CD4-positive, alpha-beta T cell treated with Interleukin-17A for 4 hours (primary cell): ENCODE measurements at places on chromosomes 12 and 14.

GRCh38 chr12:56158926-56159461 is 835 bp downstream of the MYL6 start:
- DNase-seq, result peak; percentile 35

DNA sequence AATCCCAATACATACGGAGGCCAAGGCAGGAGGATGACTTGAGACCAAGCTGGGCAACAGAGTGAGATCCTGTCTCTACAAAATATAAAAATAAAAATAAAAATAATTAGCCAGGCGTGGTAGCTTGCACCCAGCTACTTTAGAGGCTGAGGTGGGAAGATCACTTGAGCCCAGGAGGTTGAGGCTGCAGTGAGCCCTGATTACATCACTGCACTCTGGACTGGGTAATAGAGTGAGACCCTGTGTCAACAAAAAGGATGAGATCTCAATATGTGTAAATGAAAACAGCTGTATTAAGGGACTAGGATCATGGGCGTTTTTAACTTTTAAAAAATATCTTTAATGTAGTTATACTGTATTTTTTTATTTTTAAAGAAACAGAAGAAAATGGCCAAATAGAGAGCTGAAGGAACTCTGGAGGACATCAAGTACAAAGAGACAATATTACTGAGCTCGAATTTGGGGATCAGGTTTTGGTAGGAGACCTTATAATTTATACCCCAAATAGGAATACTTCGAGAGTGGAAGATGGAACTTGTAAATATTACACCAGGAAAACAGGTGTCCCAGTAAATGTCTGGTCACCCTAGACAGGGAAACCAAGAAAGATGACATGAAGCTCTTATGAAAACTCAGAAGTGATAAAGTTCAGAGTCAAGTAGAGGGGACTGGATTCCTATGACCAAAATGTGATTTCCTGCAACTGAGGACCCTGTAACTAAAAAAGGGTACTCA is 13.1 kb downstream of the BATF start:
- DNase-seq, result no peak

DNA sequence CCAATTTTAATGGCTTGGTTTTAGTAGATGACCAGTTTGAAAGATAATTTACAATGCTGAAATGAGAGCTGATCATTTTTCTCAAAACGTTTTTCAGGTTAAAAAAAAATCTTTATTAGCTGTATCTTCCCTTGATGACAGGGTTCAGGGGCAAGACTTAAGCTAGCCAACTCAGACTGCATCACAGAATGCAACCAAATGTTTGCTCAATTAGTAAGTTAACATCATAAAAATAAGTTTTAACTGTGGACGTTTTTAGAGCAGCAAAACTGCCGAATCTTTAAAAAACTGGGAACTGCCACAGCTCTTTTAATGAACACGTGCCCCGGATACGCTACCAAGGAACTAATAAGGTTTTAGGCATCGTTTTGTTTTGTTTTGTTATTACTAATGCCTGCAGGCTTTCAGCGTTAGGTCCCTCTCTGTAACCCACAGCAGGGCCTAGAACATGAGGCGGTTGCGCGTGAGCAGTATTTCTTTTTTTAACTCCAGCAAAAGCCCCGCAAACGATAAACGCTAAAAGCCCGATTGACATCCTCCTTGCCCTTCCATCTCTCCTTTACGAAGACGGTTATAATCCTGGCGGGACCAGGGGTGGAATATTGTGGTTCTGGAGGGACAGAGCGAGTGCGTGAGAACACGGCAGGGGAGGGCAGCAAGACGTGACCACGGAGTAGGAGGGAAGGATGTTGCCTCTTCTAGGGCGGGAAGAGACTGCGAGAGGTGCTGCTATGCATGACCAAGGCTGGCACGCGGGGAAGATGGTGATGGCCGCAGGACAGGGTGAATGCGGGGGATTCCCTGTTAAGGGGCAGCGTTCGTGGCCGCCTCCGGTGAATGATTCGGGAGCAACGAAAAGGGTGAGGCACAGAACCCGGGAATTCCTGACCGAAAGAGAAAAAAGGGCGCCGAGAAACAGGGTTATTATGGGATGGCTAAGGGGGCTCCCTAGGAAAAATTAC is 652 bp downstream of the SUPT16H start:
- DNase-seq, result peak; percentile 45

GRCh38 chr12:119989731-119990381 is 820 bp downstream of the BICDL1 start:
- peak; percentile 77 for DNase-seq

- DNase-seq, result no peak
Measured at GRCh38 chr14:22178333-22178839, 410.6 kb downstream of the DAD1 start.

DNA sequence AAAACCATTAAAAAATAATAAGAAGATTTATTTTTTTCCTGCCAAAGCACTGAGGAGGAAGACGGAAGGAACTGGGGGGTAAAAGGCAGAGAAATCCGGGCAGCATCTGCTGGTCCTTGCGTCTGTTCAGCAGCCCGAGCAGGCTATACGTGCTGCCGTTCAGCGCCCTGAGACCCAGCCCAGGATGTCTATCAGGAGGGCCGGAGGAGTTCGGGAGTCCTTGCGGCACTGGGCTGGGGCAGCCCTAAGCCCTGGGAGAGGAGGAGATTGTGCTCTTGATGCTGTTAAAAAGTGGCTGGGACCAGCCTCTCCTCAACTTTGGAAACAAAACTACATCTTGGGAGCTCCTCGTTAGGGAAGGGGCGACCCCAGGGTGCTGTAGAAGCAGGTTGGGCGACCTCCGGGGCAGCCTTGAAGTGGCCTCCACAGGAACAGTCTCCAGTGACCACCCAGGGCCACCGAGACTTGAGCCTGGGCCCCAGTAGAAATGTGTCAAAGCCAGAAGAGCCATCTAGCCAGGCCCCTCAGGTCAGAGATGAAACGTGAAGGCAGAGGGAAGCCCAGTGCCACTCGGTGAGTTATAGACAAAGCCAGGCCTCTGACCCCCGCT is 14.3 kb downstream of the PGF start:
- DNase-seq, result peak; percentile 16

- DNase-seq, result no peak
Measured at GRCh38 chr14:71362282-71362681, 455.0 kb downstream of the PCNX1 start.

DNA sequence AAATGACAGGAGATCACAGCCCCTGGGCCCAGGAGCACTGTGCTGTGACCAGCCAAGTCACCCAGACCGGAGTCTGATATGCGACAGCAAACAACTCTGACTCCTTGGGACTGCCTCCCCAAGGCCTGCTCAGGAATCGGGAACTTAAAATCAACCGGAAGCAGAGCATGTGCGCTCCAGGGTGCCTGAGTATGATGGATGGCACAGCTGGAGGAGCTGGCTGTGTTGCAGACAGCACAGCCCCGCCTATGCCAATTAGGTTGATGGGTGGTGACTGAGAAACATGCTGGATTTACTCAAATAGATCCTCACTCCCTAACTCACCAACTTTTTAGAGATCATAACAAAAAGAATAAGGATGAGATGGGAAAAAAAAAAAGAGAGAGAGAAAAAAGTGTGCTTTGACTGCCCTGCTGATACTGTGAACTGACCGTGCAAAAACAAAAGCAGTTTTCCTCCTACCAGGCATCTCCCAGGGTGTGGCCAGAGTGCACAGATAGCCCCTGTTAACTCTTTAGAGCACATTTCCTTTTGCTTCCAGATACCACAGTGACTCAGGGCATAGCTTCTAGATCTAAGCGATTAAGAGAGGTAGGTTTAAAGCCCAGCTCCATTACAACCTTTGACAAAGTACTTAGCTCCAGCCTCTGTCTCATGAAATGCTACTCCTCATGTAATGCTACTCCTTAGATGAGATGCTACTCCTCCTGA is 27.4 kb upstream of the STON2 start:
- no peak for DNase-seq

GRCh38 chr14:79044894-79045624 is 874.9 kb downstream of the NRXN3 start:
- DNase-seq, result no peak

DNA sequence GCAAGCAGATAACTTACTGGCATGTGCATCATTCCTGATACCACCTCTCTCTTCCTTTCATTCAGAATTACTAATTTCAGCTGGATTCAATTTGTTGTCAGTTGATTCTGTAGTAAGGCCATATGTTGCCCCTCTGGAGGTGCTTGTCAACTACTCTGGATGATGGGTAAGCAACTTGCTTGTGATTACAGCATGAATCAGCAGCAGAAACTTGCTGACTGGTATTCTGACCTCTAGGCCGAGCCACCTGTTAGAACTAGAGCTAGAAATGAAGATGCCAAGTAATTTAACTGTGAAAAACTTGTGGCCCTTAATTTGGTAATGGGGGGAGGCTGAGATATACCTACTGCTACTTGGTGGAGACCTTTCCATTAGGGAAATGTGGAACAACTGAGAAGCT is 5.1 kb downstream of the RNF10 start:
- DNase-seq, result no peak

GRCh38 chr12:13204428-13204827 is 7.9 kb downstream of the EMP1 start:
- no peak for DNase-seq

DNA sequence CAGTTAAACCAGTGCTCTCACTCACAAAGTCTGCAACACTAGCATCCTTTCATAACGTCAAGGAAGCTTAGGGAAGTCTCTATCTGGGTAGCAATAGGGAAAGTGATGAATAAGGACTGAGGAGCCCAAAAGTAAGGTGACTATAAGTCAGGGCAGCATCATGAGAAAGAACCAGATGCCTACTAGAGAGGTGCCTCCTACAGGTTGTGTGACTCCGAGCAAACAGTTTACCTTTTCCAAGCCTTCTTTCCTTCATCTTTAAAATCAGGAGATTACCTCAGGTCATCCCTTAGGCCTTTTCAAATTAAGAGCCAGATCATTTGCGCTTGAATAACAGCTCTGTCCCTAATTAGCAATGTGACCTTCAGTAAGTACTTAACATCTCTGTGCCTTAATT is 40.2 kb downstream of the RTN1 start:
- no peak for DNase-seq

GRCh38 chr12:89129167-89129870 is 223.0 kb downstream of the DUSP6 start:
- no peak for DNase-seq

DNA sequence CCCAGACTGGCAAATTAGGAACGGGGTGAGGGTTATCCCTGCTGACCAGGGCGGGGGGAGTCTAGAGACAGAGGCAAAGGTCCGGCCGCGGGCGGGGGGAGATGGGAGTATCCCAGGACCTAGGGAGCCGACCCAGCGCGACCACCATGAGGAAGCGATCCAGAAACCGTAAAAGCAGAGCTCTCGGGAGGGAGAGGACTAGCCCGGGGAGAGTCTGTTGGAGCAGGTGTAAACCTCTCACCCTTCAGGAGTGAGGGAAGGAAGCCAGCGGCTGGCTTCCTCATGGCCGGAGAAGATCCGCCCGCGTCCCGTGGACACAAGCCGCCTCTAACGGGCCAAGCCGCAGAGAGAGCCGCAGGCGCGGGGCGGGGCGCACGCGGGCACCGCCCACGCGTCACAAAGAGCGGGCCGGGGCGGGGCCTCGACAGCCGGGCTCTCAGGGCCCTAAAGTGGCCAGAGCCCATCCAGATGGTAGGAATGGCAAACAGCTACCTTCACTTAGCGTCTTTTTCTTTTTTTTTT is at the start of gene ACRBP:
Gene ACRBP (minus strand): TSS at position 350 of the 522 bp plus-strand sequence. CDS start 66 bp downstream, at position 284.
- peak; percentile 58 for DNase-seq

- DNase-seq, result no peak
Measured at GRCh38 chr12:32522331-32523221, 123.2 kb downstream of the FGD4 start.

GRCh38 chr14:101836135-101836534 is 74.6 kb downstream of the PPP2R5C start:
- no peak for DNase-seq

DNA sequence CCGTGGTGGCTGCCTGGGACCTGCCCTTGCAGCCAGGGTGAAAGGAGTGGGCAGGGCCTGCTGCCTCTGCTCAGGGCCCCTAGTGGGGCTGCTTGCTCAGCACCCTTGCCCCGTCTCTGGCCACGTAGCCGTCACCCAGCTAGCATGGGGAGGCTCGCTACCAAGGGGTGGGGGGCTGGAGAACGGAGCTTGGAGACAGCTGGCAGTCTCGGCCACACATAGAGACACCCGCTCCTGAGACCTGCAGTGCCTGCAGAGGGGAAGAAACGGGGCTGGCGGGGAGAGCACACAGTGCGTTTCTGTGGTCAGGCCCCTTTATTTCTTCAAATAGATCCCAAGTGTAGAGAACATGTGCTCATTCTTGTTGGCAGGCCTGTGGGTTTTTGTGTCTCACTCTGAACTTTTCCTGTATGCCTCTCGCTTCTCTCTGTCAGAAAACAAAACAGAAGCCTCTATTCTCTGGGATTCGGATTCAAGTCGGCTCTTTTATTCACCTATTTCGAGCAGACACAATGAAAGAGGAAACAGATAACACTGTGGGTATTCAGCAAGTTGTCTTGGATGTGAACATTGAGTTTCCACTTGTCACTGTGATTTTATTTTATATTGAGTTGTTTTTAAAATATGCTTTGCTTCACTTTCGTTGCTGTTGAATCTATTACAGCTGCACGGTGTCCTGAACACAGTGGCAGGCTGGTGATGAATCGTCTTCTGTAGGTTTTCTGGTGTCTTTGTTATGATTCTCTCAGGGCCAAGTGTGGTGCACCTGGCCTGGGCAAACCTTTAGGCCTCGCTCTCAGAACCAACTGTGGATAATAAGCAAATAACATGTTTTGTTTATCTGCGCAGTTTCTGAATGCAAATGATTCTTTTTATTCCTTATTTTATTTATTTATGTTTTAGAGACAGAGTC is 26.5 kb downstream of the PACS2 start:
- no peak for DNase-seq

DNA sequence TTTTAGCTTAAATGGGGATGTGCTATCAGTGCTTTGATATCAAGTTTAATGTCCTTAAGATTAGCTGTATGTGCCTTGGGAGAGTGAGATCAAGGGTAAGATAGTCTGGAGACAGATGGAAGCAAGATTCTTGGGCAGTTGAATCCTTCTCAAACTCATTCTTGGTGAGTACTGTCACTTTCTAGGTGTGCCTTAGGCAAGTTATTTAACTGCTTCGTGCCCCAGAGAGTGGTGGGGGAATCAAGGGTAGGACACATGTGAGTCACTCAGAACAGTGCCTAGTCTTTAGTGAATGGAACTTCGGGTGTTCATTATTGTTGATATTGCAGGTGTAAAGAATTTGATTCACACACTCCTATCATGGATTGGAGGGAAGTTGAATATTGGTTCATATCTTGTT is 803.7 kb downstream of the DIO2 start:
- DNase-seq, result no peak

DNA sequence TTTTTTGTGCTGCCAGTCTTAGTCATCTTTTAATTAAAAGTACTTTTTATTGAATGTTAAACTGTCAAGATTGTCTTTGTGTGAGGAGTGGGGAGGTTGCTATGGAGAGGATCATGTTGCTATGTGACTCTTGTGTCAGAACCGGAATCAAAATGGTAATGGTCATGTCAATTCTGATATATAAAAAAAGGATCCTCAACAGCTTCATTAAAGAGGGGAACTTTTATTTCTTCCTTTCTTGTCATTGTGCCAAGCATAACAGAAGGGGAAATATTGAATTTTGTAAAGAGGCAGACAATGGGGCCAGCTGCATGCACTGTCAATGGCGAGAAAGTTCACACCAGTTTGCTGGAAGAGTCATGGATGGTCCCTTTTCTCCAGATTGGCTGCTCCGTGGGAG is 564.8 kb downstream of the VRK1 start:
- no peak for DNase-seq

- no peak for DNase-seq
Measured at GRCh38 chr14:64238049-64238448, 56.1 kb downstream of the ESR2 start.
